ENCODE measurements at places on chromosomes 16 and 17. TPM values are rescaled to one million over a fixed set of nuclear protein-coding genes. Genes with fewer than 3 reads are reported as not detected.

Gene WNT9B
- not detected for total RNA-seq

Gene KCNG4
- not detected for total RNA-seq

Gene COPZ2
- 4.4 TPM for total RNA-seq

Gene C1QTNF8
- not detected for total RNA-seq

Gene GDPD1
- 1.8 TPM for total RNA-seq

Gene CAMTA2
- total RNA-seq: 87.7 TPM

Gene MT4
- total RNA-seq: not detected

Gene MYH3
- total RNA-seq: 8.1 TPM

Gene TLCD3B
- 1.8 TPM for total RNA-seq
